ENCODE measurements at places on chromosomes 3 and 15.

- no peak for DNase-seq
Measured at GRCh38 chr3:137294139-137294538, 336.4 kb downstream of the IL20RB start.

DNA sequence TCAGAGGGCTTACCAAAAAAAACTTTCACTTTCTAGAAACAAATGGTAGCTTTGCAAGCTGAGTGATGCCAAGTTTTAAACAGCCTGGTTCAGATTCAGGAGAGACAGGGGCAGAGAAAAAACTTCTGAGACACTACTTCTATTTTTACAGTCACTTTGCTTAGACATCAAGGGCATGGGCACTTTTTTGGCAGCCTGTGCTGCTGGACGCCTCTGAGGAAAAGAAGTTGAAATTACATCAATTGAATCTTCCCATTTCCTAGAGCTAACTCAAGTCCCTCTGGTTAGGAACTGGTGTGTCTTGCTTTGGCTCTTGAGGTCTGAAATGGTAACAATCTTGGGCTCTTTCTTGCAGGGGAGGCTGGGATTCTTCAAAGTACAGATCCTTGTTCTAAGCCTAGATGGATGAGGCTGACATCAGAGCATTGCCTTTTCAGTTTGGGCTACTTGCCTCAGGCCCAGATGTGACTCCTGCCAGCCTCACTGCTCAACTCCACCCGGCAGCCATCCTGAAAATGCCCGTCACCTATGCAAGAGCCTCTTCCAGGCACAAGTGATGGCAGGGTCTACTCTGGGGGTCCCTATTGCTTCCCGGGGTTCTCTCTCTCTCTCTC, 357.5 kb downstream of the FOXP1 start:
- DNase-seq = no peak

DNA sequence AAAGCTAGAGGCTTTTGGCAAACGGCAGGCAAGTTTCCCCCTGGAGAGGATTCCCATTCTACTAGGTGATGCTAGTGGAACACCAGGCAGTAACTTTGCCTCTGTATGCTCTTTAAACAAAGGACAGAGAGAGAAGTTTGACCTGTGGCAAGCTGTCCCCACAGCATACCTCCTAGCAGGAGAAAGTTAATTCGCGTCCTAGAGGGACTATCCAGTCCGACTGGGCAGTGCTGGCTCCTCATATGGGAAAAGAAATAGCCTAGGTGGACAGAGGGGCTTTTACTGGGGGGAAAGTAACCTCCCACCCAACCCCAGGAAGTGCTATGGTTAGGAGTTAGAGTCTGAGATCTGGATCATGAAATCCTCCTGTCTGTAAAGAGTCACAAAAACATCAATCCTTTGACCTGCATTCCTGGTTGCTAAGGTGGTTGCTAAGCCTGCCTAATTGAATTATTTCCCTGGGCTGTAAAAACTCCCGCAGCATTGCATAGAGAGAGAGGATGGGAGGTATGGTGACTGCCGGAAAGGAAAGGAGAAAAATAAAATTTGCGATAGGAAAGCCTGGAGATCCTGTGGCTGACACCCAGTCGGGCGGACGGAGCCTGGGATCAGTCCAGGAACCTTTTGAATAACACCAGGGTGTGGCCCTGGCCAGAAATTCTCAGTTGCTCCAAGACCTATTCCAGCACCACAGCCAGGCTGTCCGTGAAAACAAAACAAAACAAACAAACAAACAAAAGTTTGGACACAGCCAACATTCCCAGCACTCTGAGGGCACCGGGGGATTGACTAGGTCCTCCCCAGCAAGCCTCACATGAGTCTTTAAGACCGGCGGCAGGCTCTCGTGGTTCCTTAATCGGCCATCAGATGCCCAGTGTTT, 67.7 kb upstream of the ATP11B start:
- DNase-seq = no peak

DNA sequence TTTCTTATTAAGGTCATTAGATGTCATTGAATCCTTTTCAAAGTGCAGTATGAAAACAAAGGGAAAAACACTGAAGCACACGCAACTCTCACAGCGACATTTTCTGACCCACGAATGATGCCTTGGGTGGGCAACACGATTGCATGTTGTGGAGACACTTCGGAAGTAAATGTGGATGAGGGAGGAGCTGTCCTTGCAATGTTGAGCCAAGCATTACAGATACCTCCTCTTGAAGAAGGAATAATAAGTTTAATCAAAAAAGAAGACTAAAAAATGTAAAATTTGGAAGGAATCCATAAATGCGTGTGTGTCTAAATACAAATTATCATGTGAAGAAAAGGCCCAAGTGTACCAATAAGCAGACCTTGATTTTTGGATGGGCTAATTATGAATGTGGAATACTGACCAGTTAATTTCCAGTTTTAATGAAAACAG, 16.9 kb downstream of the THBS1 start:
- no peak for DNase-seq

GRCh38 chr3:142028243-142028777, 121.0 kb downstream of the TFDP2 start:
- DNase-seq = no peak

- DNase-seq = no peak
Measured at GRCh38 chr3:162292409-162292808, 795.8 kb downstream of the OTOL1 start.

- DNase-seq = no peak
Measured at GRCh38 chr3:72872183-72872582, 15.7 kb upstream of the GXYLT2 start.

GRCh38 chr15:81724536-81724935, 321.3 kb downstream of the MEX3B start:
- DNase-seq = no peak

- no peak for DNase-seq
Measured at GRCh38 chr15:78338781-78339180, 1.4 kb upstream of the CRABP1 start.

DNA sequence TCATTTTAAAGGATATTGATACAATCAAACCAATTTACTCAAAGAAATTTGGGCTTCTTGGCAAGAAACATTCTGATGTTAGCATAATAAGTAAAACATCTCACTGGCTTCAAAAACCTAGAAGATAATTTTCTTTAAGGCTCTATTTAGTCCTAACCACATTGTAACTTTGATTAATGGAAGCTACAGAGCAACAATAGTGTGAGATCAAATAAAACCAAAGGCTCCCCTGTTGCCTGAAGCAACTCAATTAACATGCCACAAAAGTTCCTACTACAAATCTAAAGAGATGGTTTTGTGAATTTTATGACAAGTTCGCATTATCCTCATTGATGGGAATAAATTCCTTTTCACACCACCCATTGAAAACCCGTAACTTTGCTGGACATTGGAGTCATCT, 5.9 kb downstream of the DPH6 start:
- DNase-seq = no peak

- no peak for DNase-seq
Measured at GRCh38 chr3:41434781-41435180, 235.5 kb downstream of the CTNNB1 start.

- DNase-seq = no peak
Measured at GRCh38 chr3:182947888-182948287, 32.5 kb downstream of the DCUN1D1 start.

DNA sequence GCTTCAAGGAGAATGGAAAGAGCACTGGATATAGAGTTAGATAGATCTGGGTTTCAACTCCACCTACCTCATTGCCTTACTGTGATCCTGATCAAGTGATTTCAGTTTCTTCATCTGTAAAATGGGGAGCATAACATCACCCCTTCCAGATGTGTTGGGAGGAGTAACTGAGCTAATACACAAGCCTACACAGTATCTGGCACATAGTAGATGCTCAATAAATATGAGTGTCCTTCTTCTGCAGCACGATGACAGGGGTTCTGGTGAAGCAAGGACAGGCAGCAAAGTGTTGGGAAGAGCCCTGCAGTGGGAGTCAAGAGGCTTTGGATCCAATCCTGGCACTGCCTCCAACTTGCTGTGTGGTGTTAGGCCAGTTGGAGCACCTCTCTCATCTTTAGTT, 270.0 kb downstream of the UACA start:
- no peak for DNase-seq

DNA sequence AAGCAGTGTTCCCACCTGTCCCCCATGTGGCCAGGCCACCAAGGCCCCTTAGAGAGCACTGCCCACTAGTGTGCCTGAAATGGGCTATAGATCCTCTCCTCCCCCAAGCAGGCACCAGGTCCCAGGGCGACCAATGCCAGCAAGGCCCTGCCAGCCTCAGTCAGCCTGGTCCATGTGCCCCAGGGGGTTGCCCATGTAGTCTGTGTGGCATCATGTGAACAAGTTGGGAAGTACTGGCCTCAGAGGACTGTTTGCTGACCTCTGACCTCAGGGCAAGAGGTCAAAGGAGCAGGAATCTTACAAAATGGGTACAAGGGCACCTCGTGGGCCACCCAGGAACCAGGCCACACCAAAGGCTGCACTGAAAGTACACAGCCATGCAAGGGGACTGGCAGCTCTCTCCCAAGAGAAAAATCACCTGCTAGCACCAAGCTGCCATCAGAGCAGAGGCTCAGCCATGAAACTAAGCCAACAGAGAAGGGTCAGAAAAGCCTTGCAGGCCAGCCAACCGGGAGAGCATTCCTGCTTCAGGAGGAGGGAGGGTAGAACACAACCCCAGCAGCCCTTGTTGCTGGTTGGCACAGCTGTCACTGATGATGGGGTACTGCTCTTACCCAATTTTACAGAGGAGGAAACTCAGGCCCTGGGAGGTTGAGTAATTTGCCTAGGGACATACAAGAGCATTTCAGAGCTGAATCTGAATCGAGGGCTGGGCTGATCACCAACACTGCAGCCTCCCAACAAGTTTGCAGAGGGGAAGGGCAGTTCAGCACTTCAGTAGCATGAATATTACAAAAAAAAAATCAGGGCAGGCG, 5.2 kb upstream of the FURIN start:
- DNase-seq = no peak

- DNase-seq = no peak
Measured at GRCh38 chr3:155362808-155363689, 69.6 kb upstream of the STRIT1 start.

DNA sequence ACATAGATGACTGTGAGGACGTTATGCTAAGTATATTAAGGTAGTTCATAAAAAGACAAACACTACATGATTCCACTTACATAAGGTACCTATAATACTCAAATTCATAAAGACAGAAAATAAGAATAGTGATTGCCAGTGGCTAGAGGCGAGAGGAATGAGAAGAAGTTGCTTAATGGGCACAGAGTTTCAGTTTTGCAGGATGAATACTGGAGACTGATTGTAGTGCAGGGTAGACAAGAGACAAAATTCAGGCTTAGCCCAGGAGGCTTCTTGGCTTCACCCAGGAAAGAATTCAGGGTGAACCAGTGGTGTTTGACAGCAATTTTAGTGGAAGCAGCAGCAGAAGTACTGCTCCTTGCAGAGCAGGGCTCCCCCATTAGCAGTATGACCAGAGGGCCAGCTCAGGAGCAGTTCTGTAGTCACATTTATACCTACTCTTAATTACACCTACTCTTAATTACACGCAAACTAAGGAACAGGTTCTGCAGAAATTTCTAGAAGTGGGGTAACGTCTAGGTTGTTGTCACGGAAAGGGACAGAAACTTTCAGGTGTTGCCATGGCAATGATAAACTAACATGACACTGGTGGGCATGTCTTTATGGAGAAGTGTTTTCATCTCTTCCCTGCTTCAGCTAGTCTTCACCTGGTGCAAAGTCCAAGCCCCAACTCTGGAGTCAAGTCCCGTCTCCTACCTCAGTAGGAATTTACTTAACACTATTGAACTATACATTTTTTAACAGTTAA, 55.2 kb downstream of the TBL1XR1 start:
- no peak for DNase-seq

DNA sequence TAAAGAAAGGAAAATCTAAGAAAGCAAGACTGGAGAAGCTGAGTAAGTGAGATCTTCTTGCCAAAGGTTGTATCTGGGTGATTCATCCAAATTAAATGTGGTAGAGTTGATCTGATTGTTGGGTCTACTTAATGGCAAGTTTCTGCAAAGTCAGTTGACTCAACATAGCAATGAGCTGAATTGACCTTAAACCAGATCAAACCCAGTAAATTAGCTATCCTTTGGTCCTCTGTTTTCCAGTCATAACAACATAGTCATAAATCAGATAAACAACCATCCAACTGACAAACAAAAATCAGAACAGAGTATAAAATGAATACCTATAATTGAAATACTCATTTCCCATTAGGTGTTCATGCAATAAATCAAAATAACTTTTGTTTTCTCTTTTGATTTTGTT, 142.6 kb upstream of the CFAP20DC start:
- DNase-seq = no peak

- DNase-seq = no peak
Measured at GRCh38 chr15:82950746-82951370, 1.7 kb downstream of the HOMER2 start.

- no peak for DNase-seq
Measured at GRCh38 chr3:194928831-194929577, 243.3 kb downstream of the FAM43A start.

- DNase-seq = no peak
Measured at GRCh38 chr3:26657348-26657976, 34.9 kb downstream of the LRRC3B start.

DNA sequence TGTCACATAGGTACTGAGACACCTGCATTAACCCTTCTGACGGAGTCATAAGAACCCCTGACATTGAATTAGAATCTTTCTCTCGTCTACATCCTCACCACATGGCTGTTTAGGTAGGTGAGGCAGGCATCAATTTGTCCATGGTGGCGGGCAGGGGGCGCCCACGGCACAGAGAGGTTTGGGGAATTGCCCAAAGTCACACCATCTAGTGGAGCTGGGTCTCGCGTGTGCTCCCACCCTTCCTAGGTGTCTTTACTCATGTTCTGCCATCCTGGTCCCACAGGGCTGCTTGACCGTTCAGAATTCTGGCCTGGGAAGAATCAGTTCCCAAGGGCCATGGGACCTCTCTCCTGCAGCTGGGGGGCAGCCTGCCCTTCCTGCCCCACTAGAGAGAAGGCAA, 14.7 kb upstream of the DLL4 start:
- DNase-seq = no peak

GRCh38 chr3:37136067-37136466, 38.3 kb downstream of the LRRFIP2 start:
- no peak for DNase-seq

DNA sequence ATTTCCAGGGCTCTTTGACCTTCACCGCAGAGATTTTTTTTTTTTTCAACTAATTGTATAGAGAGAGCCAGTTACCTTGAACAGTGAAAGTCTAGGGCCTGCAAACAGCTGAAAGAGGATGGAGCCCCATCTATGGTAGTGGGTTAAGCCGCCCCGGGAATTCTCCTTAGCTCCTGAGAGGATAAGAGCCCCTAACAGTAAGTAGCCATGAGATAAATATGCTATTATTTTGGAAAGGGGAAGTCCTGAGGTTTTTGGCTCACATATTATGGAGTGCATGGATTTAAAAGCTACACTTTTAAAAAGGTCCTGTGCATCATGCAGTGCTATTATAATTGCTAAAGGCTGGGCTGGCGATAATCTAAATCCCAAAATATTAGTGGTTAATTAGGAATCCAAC, 115.0 kb downstream of the FBN1 start:
- DNase-seq = no peak

DNA sequence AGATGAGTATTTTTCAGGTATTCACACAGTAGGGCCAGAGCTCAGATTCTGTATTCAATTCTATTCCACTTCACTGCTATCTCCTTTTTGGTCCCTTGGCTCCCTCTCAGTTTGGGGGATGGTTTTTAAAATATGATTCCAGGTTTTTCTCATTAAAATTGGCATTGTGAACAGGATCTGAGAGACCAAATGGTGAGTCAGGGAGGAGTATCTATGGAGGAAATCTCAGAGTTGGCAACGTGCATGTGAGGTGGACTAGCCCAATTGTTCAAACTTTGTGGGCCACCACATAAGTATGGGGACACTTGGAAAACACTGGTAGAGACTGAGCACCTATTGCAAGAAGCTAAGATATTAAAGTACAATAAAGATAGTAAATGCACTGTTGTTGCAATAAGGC, 53.9 kb upstream of the TTC14 start:
- no peak for DNase-seq
